Activated T-helper 1 cell treated with anti-CD3 and anti-CD28 coated beads, Interleukin-12 subunit alpha, Interleukin-12 subunit beta, Interleukin-2, Interleukin-4 antibody, amounts not matched to agents 30 ng/mL and 10 ng/mL and 1 ng/mL, durations not matched to agents 14 hours and 24 hours and 36 hours (primary cell): ENCODE measurements at places on chromosomes 1 and 21. TPM values are rescaled to one million over a fixed set of nuclear protein-coding genes. Genes with fewer than 3 reads are reported as not detected.

TAS1R1 gene
- total RNA-seq: not detected in 2 replicates

A3GALT2 gene
- total RNA-seq: not detected in 2 replicates

S1PR1 gene
- 42.5 and 42.9 TPM in 2 replicates for total RNA-seq

CASQ1 gene
- not detected in 2 replicates for total RNA-seq

- no peak for DNase-seq
Observed at GRCh38 chr1:179493323-179493722, 82.4 kb downstream of the NPHS2 start.

DNA sequence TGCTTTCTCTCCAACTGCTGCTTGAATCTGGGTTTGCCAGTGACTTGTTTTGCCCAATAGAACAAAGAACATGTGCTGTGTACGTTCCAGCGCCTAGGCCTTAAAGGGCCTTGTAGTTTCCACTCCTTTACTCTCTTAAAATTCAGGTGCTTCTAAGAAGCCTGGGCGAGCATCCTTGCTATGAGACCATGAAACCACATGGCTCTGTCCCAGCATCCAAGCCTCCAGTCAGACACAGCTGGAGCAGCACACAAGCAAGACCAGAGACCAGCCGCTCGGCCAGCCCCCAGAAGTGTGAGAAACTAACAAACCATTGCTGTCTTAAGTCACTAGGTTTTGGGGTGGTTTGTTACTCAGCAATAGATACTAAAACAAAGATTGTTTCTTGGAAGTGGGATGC lies 15.1 kb downstream of the PLEKHO1 start:
- no peak for DNase-seq

- DNase-seq: no peak
Observed at GRCh38 chr21:41610042-41610839, 102.3 kb upstream of the TMPRSS2 start.

- DNase-seq: no peak
Observed at GRCh38 chr1:1892079-1892762, 1.3 kb upstream of the GNB1 start.

DNA sequence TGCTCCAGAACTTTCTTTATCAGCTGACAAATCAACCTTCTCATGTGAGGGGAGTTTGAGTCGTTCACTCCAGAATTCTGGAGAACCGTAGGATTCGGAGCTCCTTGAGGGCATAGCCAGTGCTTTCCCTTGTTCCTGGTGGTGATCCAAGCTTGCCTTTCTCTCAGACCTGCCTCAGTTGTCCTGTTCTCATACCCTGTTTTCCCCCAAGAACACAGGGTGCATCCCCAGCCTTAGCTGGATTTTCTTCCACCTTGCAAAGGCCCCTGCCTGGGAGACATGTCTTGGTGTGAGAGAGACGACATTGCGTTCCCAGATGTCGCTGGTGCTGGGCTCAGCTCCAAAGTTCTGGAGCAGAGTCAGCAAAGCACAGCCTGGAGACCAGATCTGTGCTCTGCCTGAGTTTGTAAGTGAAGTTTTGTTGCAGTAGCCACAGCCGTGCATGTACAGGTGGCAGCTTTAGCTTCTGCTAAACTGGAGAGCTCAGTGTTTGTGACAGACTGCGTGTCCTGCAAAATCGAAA lies 40.0 kb downstream of the ABCG1 start:
- no peak for DNase-seq

DNA sequence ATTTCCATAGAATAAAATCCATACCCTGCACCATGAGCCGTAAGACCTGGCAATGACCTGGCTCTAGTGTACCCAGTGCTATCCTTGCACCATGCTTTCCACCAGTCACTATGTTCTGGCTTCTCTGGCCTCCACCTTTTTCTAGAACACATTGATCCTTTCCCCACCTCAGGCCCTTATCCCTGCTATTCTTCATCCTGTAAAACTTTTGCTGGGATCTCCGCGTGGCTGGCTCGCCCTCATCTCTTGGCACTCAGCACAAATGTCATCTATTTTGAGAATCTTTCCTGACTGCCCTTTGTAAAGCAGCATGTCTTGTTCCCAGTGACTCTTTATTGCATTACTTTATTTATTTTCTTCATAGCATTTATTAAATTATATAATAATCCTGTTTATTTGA lies 169.8 kb upstream of the B3GALT2 start:
- no peak for DNase-seq

DNA sequence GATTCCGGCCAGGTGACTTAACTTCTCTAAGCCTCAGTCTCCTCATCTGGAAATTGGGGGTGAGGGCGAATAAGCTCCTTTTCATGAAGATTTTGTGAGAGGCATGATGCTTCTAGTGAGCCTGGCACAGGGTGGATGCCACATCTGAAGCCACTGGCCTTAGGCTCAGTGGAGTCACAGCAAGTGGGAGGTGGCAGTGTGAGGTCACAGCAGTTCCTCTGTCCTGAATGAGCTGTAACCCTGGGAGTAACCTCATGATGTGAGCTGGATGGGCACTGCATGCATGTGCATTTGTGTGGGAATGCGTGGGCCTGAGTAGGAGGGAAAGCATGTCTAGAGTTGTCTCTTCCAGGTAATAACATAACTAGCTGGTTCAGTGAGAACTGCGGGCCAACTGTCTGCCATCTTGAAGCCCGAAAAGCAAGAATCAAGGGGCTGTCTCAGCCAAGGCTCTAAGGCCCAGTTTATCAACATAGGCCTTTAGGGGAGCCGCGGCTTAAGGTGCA lies 27.0 kb upstream of the HTR1D start:
- DNase-seq: no peak

- no peak for DNase-seq
Observed at GRCh38 chr1:244665771-244666217, 12.9 kb downstream of the DESI2 start.
